H9 (cell line): ENCODE measurements at places on chromosomes 12 and 14. TPM values are rescaled to one million over a fixed set of nuclear protein-coding genes. Genes with fewer than 3 reads are reported as not detected.
A peak's percentile ranks its signal among the peaks of the same experiment; 100 is the strongest.

WNT5B gene
- total RNA-seq: 0.61 and 1.5 TPM in 2 replicates

DNA sequence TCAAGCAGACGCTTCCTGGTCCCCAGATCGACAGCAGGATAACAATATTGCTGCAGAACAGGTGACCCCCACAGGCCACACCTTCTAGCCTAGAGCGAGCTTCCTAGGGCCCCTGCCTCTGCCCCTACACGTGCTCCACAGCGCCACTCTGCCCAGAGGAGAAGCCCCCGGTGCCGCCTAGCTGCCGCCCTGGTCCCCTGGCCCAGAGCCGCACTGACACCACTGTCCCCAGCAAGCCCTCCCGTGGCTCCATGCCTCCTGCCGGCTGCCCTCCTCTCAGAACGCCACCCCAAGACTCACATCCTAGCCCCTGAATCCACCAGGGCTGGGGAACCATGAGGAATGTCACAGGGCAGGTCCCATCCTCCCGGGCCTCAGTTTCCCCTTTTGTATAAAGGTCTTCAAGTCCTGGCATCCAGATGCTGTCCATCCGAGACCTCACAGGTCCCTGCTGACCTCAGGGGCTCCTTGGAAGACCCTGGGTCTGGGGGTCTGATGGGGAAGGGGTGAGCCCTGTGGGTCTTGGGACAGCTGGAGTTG, 31.0 kb downstream of the JAG2 start:
- DNase-seq: peak; percentile 43

KRT6C gene
- not detected in 2 replicates for total RNA-seq

- no peak for DNase-seq
These were observed 375.0 kb downstream of the DPF3 start for GRCh38 chr14:72518809-72519377.

EML1 gene
- total RNA-seq: 16.7 and 19.0 TPM in 2 replicates
